ENCODE measurements at places on chromosomes 6 and 20. TPM values are rescaled to one million over a fixed set of nuclear protein-coding genes. Genes with fewer than 3 reads are reported as not detected.

Gene SLC32A1
- total RNA-seq = not detected

Gene NOL7
- 90.7 TPM for total RNA-seq

Gene PRSS16
- total RNA-seq = not detected

Gene RBPJL
- not detected for total RNA-seq

Gene CHRNA4
- 1.1 TPM for total RNA-seq

Gene SLC26A8
- total RNA-seq = not detected

Gene RSPO3
- total RNA-seq = 1.6 TPM

Gene IPCEF1
- 0.66 TPM for total RNA-seq

Gene TRIM31
- total RNA-seq = 0.36 TPM

Gene CARMIL1
- 7.9 TPM for total RNA-seq

- no peak for DNase-seq
These were observed 721.1 kb downstream of the TENT5A start for GRCh38 chr6:81031416-81031815.

GRCh38 chr20:4227085-4227821 lies 211.9 kb upstream of the RNF24 start:
- no peak for DNase-seq

GRCh38 chr6:3013486-3013885 lies 13.8 kb downstream of the NQO2 start:
- DNase-seq = no peak

DNA sequence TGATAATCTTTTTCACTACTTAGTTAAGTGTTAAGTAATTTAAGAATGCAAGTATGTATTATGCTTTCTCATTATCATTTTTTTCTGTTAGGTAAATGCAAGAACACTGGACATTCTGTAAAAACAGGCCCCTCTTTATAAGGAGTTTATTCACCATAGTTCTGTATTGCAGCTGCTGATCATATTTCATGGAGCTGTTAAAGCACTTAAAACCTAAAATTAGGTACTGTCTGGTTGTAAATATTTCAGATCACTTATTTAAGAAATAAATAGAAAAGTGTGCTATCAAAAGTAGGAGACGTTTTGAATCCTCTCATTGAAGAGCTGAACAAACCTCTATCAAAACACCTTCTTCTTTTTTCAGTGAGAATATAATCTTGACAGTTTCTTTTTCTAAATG lies 3.9 kb downstream of the EYA4 start:
- no peak for DNase-seq

DNA sequence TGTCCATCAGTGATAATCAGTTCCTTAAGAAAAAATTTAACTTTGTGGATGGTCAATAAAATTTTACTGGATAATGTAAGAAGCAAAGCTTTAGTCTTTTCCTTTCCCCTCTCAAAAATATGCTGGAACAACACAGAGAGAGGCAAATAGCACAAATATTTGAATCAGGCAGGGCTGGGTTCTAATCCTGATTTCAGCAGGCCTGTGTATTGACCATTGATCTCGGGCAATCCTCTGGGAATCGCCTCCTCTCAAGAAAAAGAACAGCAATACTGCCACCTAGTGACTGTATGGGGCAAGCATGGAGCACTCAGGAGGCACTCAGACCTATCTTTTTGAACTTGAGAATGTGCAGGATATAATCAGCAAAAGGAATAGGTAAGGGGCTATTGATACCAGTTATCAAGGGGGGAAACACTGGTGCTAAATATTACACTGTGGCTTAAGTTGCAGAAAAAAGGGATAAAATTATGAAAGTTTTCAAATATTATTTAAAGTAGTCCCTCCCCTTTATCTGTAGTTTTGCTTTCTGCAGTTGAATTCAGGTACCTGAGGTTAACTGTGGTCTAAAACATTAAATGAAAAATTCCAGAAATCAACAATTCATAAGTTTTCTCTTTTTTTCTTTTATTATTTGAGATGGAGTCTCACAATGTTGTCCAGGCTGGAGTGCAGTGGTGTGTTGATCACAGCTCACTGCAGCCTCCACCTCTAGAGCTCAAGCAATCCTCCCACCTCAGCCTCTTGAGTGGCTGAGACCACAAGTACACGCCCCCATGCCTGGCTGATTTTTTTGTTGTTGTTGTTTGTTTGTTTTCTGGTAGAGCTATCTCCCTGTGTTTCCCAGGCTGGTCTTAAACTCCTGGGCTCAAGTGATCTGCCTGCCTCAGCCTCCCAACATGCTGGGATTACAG lies 91.8 kb upstream of the NHSL1 start:
- peak; percentile 74 for DNase-seq

DNA sequence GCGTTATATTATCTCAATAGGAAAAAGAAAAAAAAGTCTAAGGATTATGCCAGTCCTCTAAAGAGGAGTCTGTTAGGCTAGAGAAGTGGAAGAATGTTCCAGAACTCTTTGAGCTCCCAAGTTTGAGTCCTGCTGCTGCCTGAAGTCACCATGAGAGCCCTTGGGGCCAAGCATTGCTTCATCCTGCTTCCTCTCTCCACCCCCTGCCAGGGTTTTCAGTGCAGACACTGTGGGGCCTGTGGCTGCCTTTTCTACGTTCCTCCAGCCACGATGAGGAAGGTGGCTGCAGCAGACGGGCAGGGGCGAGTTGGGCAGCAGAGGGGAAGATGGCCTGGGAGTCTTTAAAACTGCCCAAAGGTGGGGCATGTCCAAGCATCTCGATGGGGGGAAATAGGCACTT lies 214.4 kb upstream of the KCNG1 start:
- no peak for DNase-seq

- DNase-seq = no peak
These were observed 23.2 kb downstream of the TRERF1 start for GRCh38 chr6:42428326-42429041.

GRCh38 chr6:4957521-4958231 lies 46.2 kb downstream of the RPP40 start:
- no peak for DNase-seq

DNA sequence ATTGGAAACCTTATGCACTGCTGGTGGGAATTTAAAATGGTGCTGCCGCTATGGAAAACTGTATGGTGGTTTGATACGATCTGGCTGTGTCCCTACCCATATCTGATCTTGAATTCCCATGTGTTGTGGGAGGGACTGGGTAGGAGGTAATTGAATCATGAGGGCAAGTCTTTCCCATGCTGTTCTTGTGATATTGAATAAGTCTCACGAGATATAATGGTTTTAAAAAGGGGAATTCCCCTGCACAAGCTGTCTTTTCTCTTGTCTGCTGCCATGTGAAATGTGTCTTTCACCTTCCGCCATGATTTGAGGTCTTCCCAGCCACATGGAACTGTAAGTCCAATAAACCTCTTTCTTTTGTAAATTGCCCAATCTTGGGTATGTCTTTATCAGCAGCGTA lies 4.9 kb downstream of the TAP2 start:
- no peak for DNase-seq

DNA sequence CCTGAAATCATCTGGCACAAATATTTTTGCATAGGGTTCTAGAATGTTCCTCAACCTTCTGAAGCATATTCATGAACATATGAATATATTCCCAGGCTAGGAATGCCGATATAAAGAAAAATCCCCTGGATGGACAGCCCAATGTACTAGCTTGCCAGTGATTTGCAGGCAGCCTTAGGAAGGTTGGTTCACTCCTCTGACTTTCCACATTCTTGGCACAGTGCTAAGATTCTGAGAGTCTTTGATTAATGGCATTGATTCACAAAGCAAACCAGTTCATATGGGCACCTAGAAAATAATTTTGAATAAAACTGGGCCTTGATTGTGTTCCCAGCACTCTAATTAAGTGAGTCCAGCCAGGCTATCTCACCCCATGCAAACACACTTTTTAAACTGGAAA lies 56.9 kb upstream of the ENPP4 start:
- DNase-seq = no peak

DNA sequence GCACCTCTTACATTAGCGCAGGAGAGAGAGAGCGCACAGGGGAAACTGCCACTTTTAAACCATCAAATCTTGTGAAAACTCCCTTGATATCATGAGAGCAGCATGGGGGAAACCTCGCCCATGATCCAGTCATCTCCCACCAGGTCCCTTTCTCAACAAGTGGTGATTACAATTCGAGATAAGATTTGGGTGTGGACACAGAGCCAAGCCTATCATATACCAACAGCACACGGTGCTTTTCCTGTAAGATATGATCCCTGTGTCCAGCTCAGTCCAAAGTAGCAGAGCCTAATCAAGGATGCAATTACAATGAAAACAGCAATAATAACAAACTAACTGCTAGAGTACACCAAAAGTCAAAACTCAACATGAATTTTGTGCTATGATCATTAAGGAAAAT lies 148.7 kb upstream of the TCF21 start:
- DNase-seq = no peak

DNA sequence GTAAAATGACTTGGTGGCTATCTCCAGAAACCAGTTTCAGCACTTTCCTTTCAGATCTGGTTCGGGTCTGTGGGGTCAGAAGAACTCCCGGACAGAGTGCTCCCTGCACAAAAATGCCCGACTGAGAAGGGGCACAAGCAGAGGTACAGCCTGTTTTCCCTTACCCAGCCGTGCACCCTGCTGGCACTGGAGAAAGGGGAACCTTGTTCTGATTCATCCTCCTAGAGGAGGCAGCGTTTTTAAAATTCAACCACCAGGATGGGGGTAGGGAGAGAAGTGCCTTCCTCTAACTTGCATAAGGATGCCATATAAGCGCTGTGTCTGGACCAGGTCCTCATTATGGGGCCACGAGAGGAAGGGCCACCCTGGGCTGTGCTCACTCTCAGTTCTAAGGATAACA lies 17.6 kb downstream of the RIMS4 start:
- no peak for DNase-seq

DNA sequence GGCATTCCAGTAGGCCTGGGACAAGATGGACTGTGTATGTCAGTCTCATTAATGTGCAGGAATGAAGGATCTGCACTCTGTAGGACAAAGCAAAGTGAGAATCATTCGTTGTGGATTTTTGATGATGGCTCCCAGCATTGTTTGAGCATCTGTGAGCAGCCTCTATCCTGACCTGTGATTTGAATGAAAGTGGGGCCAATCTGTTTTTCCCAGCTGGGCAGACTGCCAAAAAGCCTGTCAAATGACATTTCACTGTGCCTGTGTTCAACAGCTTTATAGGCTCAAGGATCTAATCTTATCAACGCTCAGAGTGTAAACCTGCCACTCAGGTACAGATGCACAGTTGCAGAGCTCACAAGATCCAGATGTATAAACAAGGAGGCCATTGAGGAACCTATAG lies 86.7 kb upstream of the SYNDIG1 start:
- DNase-seq = no peak

DNA sequence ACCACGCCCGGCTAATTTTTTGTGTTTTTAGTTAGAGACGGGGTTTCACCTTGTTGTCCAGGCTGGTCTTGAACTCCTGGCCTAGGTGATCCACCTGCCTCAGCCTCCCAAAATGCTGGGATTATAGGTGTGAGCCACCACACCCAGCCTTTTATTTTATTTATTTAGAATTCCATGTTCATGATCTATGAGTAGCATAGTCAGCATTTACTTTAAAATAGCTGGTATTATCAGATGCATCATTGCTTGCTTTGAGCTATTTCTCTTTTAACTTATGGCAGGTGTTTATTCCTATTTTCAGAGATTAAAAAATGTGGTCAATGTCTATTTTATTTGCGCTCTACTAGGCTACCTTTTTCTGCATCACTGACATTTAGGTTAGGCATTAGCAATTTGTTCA lies 152.0 kb downstream of the UTRN start:
- no peak for DNase-seq

GRCh38 chr6:112298021-112298745 lies 43.8 kb upstream of the LAMA4 start:
- DNase-seq = no peak

DNA sequence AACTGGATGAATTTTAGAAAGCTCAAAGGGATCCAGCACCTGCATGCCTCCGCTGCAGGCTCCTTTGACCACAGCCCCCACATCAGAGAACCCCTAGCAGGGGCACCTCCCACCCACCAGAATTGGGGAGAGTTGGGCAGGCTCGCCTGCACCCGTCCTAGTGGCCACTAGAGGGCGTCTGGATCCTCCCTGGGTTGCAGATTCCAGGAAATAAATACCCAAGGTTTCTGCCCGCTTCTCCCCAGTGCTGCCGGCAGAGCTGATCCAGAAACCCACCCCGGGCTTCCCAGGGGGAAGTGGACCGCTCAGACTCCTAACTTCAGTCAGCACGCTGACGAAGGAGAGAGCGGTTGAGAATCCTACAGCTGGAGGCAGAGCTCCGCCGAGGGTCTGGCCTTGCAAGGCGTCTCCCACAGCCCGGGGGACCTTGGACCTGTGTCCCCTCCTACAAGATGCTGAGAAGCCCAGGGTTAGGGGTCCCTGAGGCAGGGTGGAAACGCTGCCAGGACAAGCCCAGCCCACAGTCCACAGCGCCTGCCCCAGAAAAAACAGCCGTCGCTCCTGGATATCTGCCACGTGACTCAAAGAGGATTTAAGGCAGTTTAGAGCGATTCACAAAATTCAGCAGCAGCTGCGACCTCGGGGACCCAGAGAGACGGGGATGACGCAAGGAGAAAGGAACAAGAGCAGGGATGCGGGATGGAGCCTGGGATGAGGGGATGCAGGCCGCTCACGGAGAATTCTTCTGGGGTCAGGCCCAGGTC lies 32.6 kb upstream of the PHACTR3 start:
- DNase-seq = peak; percentile 80

DNA sequence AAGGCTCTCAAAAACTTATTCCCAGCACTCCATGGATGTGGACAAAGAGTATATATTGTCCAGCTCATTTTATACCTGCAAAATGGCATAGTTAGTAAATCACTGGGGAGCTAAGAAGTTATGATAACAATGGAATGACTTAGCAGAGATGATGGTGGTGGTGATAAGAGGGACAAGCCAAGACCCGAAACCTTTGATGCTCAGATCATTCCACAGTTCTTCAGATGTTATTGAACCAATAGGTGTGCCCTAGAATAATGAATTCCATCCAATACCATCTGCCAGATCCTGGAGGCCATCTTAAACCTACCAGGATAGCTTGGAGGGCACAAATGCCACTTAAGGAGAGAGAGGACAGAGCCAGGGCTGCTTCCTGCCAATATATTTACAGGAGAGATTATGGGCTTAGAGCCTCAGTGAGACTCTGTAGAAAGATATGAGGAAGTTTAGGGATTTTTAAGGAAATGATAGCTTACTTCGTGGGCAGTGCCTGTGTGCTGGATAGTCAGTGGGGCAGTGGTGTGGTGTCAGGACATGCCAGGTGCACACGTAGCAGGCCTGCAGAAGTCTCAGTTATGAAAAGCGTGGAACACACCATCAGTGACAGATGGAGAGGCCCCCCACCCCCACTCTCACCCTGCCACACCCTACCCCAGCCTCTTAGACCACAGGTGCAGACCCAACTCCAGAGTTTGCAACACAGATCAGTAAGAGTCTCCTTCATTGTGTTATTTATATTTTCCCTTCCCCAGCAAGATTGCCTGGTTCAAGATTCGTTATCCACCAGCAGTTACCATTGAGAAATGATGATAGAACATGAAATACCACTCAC lies 209.7 kb upstream of the SUPT3H start:
- no peak for DNase-seq
